Hepatic stellate cell (primary cell): ENCODE measurements at places on chromosomes 3 and 15.

- peak; percentile 37 for DNase-seq
These were observed 888 bp downstream of the PPP2R3A start for GRCh38 chr3:135966271-135966961.

- peak; percentile 55 for DNase-seq
These were observed 63.0 kb downstream of the SH3BP5 start for GRCh38 chr3:15269091-15269989.

DNA sequence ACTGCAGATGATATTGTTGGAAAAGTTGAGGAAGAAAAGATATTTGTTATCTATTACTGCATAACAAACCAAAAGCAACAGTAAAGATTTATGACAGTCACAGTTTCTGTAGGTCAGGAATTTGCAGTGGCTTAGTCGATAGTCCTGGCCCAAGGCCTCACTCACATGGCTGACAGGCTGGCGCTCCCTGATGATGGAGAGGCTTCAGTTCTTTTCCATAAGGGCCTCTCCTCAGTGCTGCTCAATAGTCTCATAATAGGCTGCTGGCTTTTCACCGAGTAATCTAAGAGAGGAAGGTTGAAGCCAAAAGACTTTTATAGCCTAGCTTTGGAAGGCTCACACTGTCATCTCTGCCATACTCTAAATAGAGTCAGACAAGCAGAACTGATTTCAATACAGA, 17.7 kb downstream of the IREB2 start:
- no peak for DNase-seq

GRCh38 chr3:187741403-187742350, 3.6 kb downstream of the BCL6 start:
- DNase-seq = no peak

- no peak for DNase-seq
These were observed 17.0 kb downstream of the DTWD1 start for GRCh38 chr15:49637857-49638256.

GRCh38 chr15:34588046-34588674, 4.7 kb upstream of the GOLGA8B start:
- peak; percentile 73 for DNase-seq

GRCh38 chr3:188294823-188295487, 141.0 kb downstream of the LPP start:
- DNase-seq = peak; percentile 65

DNA sequence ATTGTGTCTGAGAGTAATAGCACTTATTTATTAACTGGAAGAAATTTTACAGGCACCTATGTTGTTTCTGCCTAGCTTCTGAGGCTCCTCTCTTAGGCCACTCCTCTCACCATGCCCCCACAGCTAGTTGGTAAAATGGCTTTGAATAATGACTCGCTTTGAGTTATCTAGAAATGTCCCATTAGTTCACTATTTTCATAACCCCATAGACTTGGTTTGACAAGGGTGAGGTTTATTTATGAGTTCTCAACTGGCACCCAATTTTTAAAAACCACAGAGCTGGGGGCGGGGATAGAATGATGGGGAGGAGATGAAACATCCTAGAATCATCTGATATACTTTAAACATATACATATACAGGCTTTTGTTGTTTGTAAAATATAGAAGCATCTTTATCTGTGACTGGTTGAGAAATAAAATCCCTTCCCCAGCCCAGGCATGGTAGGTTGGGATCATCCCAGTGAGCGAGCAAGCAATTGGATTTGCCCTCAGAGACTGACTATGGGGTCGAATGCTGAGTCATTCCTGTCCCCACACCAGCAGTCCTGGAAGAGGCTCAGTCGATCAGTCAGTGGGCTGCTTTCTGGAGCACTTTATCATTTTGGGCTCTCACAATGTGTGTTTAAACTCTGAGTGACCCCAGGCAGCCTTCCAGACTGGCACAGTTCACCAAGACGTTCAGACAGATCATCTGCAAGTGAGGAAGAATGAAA, 60.2 kb upstream of the TSEN2 start:
- DNase-seq = no peak

GRCh38 chr3:124854009-124854408, 33.2 kb downstream of the ITGB5 start:
- DNase-seq = no peak

GRCh38 chr3:50644561-50644960, 27.6 kb downstream of the MAPKAPK3 start:
- no peak for DNase-seq

DNA sequence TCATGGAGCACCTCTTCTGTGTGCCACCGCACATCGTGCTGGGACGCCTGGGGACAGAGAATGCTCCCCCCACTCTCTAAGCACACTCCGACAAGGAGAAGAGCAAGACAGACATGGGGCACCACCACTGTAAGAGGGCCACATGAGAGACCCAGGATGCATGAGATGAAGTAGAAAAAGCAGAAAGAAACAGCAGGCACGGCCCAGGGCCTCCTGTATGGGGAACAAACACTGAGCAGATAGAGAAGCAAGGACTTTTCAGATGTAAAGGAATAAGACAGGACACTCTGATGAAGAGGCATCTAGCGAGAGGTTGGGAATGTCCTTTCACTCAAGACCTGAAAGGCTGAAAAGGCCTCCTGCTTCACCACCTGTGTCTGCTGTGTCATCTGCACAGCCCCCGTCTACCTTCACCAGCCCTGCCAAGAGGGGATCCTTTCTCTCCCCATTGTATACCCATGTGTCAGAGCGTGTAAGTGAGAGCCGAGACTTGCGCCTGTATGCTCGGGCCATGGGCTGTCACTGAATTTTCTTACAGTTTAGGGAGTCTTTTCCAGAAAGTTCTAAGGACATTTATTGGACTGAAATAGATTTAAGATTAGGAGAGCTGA, 125.6 kb downstream of the LRRK1 start:
- DNase-seq = no peak

DNA sequence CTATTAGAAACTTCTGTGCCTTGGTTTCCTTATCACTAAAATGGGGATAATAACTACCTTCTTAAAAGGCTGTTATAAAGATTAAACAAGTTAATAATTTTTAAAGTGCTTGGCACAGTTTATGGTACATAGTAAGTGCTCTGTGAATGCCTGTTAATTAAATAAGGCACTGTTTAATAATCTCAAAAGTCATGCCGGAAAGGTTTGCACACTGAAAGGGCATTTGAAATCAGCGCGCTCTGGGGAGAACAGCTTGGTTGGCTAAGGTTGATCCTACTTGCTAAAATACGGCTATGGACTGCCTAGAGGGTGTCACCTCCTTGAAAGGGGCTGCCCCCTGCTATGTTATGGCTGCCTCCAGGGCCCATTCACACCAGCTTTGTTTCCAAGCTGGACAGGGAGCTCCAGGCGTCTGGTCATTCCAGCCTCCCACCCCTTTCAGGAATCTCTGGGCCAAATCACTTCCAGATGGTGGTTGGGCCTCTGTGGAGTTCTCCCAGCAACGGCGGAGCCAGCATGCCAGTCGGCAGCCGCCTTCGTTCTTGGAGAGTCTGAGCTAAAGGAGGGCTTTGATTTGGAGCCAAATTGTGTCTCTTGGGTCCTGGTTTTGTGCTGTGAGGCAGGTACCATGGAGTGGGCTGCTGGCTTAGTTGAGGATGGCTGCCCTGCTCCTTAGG, 5.9 kb downstream of the FLNB start:
- peak; percentile 80 for DNase-seq

DNA sequence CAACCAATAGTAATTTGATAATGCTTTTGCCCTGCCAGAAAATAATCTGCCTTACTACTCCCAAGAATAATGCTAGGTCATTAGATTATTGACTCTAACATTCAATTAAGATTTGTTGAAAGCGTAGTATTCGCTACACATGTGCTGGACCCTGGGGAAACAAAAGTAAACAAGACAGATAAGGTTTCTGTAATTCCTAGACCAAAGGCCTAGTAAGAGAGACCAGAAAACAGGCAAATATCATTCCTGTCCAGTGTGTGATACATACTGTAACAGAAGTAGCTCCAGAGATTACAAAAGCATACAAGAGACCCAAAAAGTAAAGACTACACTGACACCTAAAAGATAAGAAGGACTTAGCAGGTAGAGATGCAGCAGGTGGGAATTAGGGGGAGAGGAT, 60.8 kb downstream of the PLOD2 start:
- DNase-seq = no peak

DNA sequence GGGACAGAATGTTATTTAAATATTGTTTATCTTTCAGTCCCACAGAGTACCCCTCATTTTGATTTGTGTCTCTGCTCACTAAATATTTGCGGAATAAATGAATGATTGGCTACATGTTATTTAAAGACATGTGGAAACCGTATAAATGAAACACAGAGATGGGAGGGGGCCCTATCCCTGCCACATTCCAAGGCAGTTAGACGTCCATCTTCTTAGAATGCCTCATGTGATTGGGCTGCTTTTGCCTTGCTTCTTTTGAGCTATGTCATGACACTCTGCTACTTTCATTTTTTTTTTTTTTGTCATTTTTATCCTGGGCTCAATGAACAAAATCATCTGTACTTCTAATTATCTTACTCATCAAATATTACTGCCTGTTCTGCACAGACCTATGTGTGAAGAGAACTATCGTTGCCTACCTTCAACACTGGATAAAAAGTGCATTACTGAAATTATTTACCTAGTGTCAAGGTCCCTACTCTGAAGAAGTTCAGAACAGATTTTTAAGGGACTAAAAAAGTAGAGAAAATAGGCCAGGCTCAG, 83.9 kb upstream of the FAM98B start:
- no peak for DNase-seq

DNA sequence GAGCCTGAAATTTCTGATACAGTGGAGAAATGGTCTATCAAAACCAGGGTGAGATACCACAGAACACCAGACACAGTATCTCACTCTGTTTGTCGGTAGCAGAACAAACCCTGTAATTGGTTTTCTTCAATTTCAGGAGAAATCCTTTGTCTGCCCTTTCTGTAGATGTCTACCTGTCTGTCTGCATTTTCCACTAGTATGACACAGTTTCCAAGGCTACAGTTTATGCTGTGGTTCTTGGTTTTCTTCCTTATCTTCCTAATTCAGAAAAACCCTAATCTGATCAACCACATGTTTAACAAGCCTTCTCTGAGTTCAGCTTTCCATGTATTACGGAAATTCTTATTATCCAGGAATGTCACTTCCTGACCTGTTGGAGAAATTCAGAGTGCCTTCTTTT, 70.8 kb downstream of the SCN11A start:
- DNase-seq = no peak

DNA sequence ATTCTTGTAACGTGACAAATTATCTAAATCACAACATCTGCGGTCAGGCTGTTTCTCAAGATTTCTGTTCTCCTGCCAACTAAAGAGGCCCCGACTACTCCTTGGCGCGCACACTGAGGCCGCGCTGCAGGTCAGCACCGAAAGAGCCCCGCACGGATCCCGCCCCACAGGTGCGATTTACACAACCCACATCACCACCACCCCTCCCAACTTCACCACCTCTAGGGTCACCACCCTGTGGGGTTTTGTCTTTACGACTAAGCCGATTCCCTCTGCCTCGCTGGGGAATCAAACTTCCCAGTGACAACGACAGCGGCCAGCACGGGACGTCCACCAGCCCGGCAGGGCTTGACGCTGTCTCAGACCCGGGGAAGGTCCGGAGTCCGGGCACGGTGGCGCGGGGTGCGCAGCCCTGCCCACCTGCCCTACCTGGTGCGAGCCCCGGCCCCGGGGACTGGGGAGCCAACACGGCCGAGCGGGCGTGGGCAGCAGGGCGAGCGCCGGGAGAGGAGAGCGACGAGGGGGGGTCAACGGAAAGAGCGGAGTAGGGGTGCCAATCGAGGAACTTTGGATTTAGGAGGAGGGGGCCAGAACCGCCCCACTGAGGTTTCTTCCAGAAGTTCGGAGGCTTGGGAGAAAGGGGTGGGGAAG, 764 bp downstream of the UACA start:
- DNase-seq = no peak

- DNase-seq = no peak
These were observed 38.5 kb downstream of the STARD5 start for GRCh38 chr15:81285461-81285860.

DNA sequence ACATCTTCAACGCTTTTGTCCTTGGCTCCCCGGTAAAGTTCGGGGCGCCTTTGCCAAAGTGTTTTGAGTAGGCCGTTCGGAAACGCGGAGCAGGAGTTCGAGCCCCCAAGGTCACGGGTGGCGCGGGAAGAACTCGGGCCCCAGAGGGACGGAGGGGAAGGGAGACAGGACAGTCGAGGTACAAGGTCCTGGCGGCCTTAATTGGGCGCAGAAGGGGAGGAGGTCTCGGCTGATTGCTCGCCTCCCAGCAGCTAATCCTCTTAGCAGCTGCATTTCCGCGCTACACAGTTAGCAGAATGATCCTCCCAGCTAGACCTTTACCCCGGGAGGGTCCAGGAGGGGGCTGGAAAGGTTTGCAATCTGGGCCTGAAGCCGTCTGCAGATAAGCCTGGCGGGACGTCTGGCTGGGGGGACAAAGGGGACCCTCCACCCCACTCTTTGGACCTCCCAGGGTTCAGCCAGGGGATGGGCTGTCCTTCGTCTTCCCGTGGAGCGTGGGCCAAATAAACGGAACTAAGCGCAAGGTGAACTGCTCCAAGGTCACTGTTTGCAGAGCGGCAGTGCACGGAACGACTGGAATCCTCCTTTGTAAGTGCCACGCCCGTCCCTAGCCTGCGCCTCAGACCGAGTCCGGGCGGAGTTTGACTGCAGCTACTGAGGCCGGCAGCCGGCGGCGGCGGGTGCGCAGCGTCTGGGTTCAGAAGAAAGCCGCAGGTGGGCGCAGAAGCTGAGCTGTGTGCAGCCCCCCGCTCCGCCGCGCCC, 7.2 kb downstream of the EOMES start:
- DNase-seq = no peak

DNA sequence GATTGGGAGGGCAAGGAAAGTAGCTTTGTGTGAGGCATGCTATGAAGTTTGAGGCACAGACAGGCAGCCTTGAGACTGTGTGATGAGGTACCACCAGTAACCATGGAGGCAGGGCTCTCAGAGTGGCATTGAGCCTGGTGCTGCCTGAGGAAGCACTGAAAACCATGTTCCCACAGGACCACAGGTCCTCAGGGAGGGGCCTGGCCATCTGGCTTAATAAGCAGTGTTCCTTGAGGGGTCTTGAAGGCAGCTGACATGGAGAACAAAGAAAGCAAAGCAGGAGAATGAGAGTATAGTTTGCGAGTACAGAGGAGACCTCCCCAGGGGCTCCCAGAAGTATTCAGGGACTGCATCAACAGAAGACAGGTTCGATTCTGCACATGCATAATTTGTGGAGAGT, 346.6 kb downstream of the EPHB1 start:
- no peak for DNase-seq

- peak; percentile 58 for DNase-seq
These were observed 64.7 kb upstream of the ZBTB38 start for GRCh38 chr3:141303481-141304223.

GRCh38 chr3:138043266-138044029, 33.5 kb downstream of the CLDN18 start:
- peak; percentile 41 for DNase-seq
